Kidney (tissue), 22 donors: ENCODE measurements at places on chromosomes 4 and X. TPM values are rescaled to one million over a fixed set of nuclear protein-coding genes. Genes with fewer than 3 reads are reported as not detected.

- DNase-seq, result peak; percentile 46
These were observed 7.0 kb downstream of the TNIP3 start for GRCh38 chr4:121156822-121157769.

S100G gene
- not detected for total RNA-seq

- no peak for DNase-seq
These were observed 47.5 kb downstream of the ATG4A start for GRCh38 chrX:108138814-108139702.

GRCh38 chr4:74057588-74057987, 19.1 kb upstream of the CXCL3 start:
- DNase-seq, result no peak

DNA sequence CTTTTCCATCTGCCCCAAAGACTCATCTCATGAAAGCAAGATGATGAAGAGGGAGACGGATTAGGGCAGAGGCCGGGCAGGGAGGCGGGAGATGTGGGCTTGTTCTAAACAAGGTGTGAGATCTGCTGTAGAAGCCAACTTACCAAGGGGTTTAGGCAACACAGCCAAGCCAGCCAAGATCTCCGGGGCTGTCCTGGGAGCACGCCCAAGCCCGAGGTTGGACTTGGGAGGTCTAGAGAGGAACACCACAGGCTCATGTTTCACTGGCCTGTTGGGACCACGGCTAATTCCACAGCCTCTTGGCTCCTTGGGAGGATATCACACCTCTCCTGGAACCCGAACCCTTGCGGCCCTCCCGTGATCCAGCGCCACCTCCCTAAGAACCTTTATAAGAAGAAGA, 171.4 kb downstream of the CRLF2 start:
- no peak for DNase-seq

FHDC1 gene
- 5.9 TPM for total RNA-seq

- DNase-seq, result no peak
These were observed 1427.9 kb downstream of the FAM133A start for GRCh38 chrX:95101851-95102390.

ZMAT1 gene
- 20.0 TPM for total RNA-seq

- no peak for DNase-seq
These were observed 28.5 kb upstream of the WNK3 start for GRCh38 chrX:54386314-54386713.

GRCh38 chr4:6495736-6496135, 23.3 kb upstream of the PPP2R2C start:
- DNase-seq, result no peak

- no peak for DNase-seq
These were observed 46.1 kb downstream of the CXorf58 start for GRCh38 chrX:23953908-23954269.

- DNase-seq, result no peak
These were observed 256.9 kb downstream of the ADAMTS3 start for GRCh38 chr4:72312032-72312650.

DNA sequence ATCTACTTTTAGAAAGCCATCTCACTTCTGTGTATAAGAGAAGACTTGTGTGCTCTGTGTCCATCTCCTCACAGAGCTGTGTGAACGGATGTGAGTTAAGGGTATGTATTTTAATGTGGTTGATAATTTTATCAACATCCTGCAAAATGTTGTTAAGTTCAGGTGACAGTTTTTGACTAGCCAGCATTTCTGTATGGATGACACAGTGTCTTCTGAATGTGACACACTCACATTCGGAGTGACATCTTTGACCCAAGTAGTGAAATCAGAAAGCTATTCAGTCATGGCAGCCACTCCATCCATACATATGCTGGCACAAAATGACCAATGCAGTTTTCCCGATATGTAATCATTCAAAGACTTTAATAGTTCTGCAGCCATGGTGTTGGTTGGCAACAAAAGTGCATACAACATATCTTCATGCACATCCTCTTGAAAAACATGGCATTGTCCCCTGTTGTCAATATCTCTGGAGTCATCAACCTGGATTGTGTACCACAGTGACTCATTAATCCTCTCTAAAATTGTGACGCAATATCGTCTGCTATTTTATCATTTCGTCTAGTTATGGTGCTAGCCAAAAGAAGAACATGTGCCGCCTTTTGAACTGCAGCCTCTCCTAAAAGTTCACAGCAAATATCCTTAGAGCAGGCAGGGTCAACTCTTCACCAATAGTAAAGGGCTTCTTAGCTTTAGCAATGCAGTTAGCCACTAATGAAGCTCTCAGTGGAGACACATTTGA, 6.8 kb upstream of the FGF2 start:
- no peak for DNase-seq

DNA sequence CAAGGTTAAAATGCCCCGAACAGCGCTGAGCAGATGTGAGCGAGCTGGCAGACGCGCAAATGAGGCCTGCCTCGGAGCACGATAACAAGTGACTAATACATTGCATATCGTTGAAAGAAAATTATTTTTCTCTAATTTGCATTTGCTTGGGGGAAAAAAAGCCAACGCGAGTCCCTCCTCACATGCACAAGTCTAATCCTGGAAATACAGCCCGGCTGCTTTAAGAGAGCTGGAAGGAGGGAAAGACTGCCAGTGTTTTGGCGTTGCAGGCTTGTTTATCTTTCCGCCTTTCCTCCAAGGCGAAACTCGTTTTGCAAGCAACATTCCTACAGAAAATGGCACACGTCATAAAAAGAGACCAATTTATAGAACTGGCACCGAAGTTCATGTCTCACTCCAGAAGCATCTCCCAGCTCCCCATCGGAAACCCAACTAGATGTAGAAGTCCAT, 12.6 kb downstream of the BCOR start:
- peak; percentile 59 for DNase-seq

JAKMIP1 gene
- total RNA-seq, result 0.69 TPM

- DNase-seq, result no peak
These were observed 223.3 kb downstream of the COL25A1 start for GRCh38 chr4:109079201-109079600.

- peak; percentile 92 for DNase-seq
These were observed at the start of gene CXXC4 for GRCh38 chr4:104494822-104495559. TSS of gene CXXC4 (minus strand) at chr4:104494894. CDS start at chr4:104491802, 3,092 bp downstream.

DNA sequence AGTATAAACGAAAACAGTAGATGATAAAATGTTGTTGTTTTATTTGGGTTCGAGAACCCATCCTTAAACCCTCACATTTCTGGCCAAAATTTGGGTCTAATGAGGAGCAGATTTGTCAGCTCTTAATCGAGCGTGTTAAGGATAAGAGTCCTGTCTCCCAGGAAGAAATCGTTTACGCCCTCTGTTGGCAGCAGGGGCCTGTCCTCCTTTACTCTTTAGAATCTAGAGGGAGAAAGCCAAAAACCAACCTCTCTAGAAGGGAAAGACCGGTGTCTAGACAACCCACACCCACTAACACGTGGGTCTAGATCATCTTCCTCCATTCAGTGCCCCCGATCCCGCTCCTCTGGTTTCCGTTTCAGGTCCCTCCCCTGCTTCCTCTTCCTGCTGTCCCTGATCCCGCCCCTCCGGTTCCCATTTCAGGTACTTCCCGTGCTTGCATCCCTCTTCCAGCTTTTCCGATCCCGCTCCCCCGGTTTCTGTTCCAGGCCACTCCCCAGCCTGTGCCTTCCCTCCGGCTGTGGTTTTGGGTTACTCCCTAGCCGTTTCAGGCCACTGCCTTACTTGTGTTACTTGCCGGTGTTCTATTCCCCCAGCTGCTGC, 339.1 kb downstream of the PAPSS1 start:
- no peak for DNase-seq

DNA sequence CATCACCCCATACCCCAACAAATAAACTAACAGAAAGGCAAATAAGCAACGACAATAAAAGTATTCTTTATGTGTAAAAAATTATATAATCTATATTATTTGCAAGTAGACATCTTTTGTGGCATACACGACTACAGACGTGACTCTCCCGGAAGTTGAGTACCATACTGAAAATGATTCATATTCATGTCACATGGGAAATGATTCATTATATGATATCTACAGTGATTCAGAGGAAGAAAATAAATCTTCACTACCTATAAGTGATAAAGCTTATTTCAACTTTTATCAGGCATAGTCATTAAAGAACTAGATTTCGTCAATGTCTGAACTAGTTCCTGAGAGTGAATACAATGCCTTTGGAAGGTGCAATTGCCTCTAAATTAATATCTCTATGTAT, 4.6 kb upstream of the ANTXR2 start:
- DNase-seq, result no peak

DNA sequence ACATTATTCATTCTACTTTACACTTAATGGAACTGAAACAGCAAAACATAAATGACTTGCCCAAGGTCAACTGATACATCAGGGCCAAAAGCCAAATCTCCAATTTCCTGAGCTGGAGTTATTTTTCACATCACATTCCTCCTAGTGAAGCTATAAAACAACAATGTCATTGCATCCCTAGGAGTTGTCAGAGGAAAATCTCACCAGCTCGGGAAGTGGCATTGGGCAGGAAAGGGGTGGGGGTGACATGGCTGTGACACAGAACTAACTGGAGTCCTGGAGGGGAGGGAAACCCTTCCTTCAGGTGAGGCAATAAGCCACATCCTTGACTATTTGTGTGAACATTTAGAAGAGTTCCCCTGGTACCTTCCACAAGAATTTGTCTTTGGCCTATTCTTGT, 47.3 kb downstream of the MEPE start:
- no peak for DNase-seq

PTPN13 gene
- total RNA-seq, result 62.3 TPM
